ENCODE measurements at places on chromosomes 6 and 20.
A peak's percentile ranks its signal among the peaks of the same experiment; 100 is the strongest.

DNA sequence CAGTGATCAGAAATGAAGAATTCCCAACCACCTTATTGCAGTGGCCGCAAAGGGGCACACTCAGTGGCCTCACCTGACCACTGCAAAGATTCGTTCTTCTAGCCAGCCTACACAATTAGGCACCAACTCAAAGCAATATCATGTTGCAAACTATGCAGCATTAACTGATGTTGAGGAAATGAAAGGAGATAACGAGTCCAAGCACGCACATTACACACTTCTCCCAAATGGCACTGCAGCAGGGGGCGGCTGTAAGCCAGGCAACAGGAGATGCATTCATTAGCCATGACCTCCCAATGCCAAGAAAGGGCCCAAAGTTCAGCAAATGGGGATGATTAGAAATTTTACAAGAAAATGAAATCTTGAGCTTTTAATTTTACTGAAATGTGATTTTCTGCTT lies 39.3 kb downstream of the ATXN1 start:
- DNase-seq, result no peak

DNA sequence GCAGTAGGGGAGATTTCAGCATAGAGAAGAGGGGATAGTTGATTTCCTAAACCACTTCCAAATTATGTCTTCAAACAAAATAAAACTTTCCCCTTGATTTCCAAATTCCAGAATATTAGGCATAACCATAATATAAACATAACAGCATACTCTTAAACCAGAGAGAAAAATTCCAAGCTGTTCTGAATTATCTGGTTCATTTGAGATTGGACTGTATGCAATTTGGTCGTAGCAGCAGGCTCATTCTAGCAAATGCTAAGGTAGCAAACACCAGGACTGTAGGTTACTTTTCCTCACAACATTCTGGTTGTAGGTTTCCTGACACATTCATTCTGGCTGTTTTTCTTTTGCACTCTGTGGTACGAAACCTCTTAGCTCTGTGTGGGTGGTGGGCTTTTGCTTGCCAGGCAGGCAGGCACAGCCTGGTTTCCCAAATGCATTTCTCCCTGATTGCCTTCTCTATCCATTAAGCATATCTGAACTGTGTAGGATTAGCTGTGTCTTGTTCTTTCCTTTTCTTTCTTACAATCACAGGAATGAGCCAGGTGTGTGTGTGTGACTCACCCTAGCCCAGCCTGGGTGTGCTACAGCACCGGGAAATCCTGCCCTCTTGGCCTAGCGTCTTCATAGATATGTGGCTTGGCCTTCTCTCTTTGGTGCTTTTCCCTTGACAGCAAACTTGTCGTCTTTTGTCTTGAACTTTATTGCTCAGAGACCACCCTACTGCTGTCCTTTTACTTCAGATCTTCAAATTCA lies 77.1 kb downstream of the JARID2 start:
- DNase-seq, result no peak

- DNase-seq, result no peak
Observed at GRCh38 chr6:63543001-63543400, 29.3 kb upstream of the LOC128125822 start.

DNA sequence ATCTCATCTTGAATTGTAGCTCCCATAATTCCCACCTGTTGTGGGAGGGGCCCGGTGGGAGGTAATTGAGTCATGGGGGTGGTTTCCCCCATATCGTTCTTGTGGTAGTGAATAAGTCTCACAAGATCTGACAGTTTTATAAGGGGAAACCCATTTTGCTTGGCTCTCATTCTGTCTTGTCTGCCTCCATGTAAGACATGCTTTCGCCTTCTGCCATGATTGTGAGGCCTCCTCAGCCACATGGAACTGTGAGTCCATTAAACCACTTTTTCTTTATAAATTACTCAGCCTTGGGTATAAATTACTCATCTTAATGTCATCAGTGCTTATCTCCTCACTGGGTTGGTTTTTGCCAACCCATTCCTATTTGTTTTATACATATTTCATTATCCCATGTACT lies 142.0 kb upstream of the GMDS start:
- no peak for DNase-seq

- DNase-seq, result no peak
Observed at GRCh38 chr20:36482044-36482473, 59.3 kb upstream of the MYL9 start.

GRCh38 chr20:53905019-53905819 lies 165.2 kb downstream of the BCAS1 start:
- DNase-seq, result no peak

- DNase-seq, result no peak
Observed at GRCh38 chr6:136087986-136088385, 162.1 kb downstream of the MTFR2 start.

- DNase-seq, result no peak
Observed at GRCh38 chr6:52041134-52041533, 46.3 kb downstream of the PKHD1 start.

DNA sequence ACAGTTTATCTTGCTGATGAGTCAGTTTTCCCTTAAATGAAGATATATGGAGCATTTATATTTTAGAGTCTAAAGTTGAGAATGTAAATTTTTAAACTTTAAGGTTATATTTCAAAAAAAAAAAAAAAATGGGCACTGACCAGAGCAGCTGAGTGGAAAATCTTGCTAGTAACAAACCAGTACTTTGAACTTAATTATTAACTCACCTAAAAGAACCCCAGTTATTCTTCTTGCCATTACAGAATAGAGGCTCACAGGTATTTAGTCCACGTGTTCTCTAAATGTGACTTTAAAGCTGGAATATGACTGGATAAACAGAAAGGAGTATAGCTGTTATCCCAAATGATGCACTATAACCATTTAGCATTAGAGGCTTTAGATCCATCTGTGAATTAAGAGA lies 178.4 kb downstream of the COL9A1 start:
- no peak for DNase-seq

- DNase-seq, result peak; percentile 68
Observed at GRCh38 chr20:5001174-5002076, at the start of gene SLC23A2. Gene SLC23A2 (minus strand): TSS chr20:5001510. CDS start chr20:4932562, 68,948 bp downstream.

DNA sequence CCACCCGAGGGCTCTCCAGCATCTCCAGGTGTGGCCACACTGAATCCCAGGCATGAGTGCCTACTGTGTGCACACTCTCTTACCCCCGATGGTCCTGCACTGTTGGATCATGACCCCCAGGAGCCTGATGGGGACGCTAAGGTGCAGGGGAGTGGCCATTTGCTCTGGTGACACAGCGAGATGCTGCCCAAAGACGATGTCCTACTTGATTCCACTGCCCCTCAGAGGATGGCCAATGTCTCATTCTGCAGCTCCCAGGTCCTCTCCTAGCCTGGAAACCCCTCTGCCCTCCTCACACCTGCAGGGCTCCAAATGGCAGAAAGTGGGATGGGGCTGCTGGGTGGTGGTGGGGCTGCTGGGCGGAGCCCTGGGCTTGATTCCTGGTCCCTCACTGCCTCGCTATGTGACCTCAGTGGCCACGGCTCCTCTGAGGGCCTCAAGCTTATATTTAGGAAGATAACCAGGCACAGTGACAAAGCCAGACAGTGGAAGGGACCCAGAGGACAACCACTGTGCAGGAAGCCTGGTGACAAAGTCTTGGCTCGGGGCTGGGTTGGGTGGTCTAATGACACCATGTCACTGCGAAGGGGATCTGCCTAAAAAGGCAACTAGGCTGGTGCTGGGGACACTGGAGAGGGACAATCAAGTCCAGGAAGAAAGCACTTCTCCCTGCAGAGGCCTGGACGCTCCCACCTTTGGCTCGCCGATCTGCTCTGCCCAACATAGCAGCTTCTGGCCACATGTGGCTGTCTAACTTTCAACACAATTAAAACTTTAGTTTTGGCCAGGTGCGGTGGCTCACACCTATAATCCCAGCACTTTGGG lies 28.4 kb downstream of the TGM2 start:
- no peak for DNase-seq

- no peak for DNase-seq
Observed at GRCh38 chr6:72132851-72133250, 246.5 kb downstream of the RIMS1 start.

DNA sequence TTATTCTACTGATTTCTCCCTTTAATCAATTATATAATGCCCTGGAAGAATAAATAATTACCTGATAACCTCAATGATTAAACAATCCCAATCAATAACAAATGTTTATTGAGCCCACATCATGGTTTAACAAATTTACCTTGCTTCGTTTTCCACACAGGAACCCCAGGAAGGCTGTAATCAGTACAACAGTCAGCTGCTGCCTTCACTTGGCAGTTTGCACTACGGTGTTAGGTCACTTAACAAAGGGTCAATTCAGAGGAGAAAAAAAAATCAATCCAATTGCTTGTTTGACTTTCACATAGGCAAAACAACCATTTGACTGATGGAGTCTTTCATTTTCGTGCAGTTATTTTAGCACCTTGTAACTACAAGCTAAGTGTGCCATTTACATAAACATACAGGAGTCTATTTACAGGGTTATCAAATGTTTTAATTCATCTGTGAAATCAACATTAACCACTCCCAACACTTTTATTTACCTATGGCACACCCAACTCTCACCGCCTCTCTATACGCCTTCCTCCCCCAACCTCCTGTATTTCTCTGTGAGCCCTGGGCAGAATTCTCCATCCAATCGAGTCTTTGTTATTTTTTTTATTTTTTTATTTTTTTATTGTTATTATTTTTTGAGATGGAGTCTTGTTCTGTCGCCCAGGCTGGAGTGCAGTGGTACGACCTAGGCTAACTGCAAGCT lies 140.4 kb upstream of the TAB2 start:
- no peak for DNase-seq

GRCh38 chr20:22680031-22680740 lies 95.8 kb upstream of the FOXA2 start:
- no peak for DNase-seq

- no peak for DNase-seq
Observed at GRCh38 chr20:49285813-49286494, 8.1 kb upstream of the ZNFX1 start.

- no peak for DNase-seq
Observed at GRCh38 chr6:66772800-66773199, 1065.8 kb upstream of the EYS start.

DNA sequence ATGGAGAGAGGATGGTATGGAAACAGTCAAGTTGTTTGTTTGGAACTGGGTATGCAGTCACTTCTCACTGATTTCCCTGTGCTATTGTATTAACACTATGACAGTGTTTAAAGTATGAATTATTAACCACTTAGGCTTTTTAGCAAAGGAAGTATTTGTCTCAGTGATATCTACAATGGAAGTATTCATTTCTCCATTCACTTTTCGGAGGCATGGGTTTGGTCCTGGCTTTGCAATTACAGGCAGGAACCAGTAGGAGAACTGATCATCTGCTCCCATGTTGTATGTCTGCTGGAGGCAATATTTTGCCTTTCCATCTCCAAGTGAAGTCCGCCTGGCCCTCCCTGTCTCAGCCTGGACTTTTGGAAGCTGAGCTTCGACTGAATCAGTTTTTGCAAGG lies 30.6 kb upstream of the EXOC2 start:
- DNase-seq, result no peak

- DNase-seq, result no peak
Observed at GRCh38 chr6:22833191-22833590, 263.8 kb downstream of the HDGFL1 start.

DNA sequence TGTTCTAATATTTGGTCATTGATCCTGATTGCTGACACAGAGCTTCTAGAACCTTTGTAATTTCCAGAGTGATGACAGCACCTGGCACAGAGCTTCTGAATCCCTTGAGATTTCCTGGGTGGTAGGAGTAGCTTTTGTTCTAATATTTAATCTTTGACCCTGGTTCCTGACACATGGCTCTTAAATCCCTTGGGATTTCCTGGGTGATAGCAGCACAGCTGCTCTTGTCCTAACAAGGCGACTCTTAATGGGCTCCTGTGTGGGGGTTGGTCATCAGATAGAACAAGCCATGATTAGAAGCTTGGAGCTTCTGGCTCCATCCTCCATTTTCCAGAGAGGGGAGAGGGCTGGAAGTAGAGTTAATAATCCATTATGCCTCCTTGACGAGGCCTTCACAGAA lies 18.4 kb downstream of the GMPR start:
- DNase-seq, result no peak

GRCh38 chr20:52948491-52948890 lies 23.7 kb upstream of the TSHZ2 start:
- no peak for DNase-seq

GRCh38 chr6:33719326-33719987 lies 8.0 kb upstream of the UQCC2 start:
- no peak for DNase-seq

DNA sequence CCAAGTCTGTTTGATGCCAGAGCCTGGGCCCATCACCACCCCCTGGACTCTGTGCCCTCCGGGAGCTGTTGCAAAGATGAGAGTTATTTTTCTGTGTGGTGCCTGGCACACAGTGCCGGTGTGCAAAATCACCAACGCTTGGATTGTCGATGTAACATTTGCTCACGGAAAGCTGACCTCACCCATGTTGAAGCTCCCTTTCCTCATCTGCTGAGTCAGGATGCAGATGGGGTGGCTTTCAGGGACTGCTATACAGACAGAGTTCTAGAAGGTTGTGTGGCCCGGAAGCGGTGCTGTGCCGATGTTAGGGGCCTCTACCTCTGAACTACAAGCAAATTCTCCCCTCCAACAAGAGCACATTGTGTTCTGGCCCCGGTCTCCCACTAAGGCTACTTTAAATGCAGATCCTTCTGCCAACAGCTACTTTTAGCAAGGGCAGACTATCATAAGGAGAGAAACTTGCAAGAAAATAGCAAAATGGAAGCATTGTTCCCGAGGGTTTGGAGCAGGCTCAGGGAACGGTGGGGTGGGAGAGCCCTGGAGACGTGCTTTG lies 34.0 kb downstream of the EYA2 start:
- no peak for DNase-seq

- DNase-seq, result no peak
Observed at GRCh38 chr6:134925800-134926199, 24.1 kb downstream of the ALDH8A1 start.

- no peak for DNase-seq
Observed at GRCh38 chr6:84910906-84911607, 146.7 kb upstream of the TBX18 start.

DNA sequence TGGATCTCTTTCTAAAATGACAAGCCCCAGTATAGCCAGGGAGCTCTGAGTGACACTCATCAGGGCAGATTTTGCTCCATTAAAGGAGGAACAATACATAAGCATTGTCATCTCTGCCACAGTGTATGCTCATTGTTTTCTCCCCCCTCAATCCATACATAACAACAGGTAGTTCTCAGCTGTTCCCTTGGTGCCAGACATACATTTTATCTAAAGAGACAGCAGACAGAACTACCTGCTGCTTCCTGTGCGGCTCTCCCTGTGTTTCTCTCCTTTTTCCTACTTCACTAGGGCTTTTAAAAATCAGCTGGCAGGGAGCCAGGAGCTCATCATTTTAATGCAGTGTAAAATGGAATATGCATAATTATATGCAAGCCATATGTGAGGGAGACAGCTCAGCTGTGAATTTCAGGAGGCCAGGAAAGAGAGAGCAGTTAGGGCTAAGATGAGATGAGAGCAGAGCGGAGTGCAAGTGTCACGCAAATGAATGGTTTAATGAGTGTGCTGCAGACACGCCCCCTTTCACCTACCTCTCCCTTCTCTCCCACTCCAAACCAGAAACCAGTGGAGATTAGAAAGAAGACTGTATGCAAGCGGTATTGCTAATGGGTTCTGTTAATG lies 96.0 kb downstream of the SOBP start:
- no peak for DNase-seq

GRCh38 chr6:143807103-143807772 lies 35.9 kb upstream of the LTV1 start:
- DNase-seq, result no peak

GRCh38 chr6:41780551-41781365 lies at the start of gene PRICKLE4:
Gene PRICKLE4 (plus strand): TSS chr6:41780782. CDS start chr6:41783474, 2,692 bp downstream.
- DNase-seq, result no peak

GRCh38 chr20:24437196-24438082 lies 32.0 kb upstream of the SYNDIG1 start:
- no peak for DNase-seq

- no peak for DNase-seq
Observed at GRCh38 chr20:41191562-41192500, 54.5 kb downstream of the PLCG1 start.

Measured in GM12892 (cell line).